ENCODE measurements at places on chromosomes 2 and 18. TPM values are rescaled to one million over a fixed set of nuclear protein-coding genes. Genes with fewer than 3 reads are reported as not detected.

GRCh38 chr2:29394311-29394980 is 279.2 kb downstream of the CLIP4 start:
- no peak for DNase-seq

SERPINB7 gene
- 0.65 TPM for polyA plus RNA-seq

SATB2 gene
- 10.1 TPM for polyA plus RNA-seq

- no peak for DNase-seq
These were observed 334.3 kb downstream of the CYP26B1 start for GRCh38 chr2:71813315-71813714.

- no peak for DNase-seq
These were observed 237.6 kb upstream of the TRIB2 start for GRCh38 chr2:12479065-12479601.

- DNase-seq = no peak
These were observed 77.7 kb downstream of the APOB start for GRCh38 chr2:20966061-20966595.

IL36B gene
- not detected for polyA plus RNA-seq

RAPGEF4 gene
- polyA plus RNA-seq = 11.4 TPM

- DNase-seq = no peak
These were observed 10.7 kb downstream of the NAB1 start for GRCh38 chr2:190659553-190659952.

- no peak for DNase-seq
These were observed 71.3 kb downstream of the MYL12B start for GRCh38 chr18:3333056-3333720.

SLC40A1 gene
- 172 TPM for polyA plus RNA-seq

DNA sequence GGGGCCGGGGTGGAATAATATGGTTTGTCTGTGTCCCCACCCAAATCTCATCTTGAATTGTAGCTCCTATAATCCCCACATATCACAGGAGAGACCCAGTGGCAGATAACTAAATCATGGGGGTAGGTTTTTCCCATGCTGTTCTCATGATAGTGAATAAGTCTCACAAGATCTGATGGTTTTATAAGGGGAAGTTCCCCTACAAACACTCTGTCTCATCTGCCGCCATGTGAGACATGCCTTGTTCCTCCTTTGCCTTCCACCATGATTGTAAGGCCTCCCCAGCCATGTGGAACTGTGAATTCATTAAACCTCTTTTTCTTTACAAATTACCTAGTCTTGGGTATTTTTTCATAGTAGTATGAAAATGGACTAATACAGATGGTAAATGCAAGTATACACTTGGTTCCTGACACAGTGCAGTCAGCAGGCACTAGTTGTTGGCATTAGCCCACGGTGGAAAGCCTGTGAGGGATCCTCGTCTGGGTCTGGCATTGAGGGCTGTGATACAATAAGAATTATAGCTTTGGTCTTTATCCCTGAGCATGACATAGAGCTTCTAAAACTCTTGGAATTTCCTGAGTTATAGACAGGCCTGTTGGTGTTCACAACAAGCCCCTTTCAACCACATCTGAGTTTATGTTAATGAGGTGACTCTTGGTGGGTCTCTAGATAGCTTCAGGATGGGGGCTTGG is 135.8 kb downstream of the CABLES1 start:
- DNase-seq = no peak

DNA sequence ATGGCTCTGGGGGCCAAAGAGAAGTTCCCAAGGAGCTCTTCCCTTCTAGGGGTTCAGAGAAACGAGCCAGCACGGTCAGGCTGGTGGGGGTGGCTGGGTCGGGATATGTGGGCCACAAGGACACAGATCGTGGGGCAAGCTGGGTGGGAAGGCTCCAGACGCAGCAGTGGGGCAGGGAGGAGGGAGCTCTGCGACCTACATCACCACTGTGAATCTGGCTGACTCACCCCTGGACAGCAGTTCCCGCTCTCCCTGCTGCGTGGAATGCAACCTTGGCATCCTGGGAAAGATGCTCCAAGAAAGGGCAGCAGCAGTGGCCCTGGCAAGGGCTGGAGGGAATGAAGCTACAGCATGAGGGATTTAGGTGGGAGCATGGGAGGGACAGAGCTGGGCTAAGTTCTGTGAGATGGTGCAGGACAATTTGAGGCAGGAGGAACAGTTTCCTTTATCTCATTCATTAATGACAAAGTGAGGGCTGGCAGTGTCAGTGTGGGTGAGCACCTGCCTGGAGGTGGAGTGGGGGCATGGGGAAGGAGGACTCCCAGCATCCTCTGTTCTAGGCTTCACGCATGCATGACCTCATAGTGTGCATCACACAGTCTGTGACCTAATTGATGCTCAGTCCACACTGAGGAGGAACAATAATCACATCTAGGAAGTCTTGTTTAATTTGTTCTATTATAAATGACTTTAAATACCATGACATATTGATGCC is 25.0 kb downstream of the CELF4 start:
- DNase-seq = no peak

THADA gene
- polyA plus RNA-seq = 34.1 TPM

All from left renal cortex interstitium (tissue), 4 donors.